Esophagus muscularis mucosa (tissue), 4 donors: ENCODE measurements at places on chromosomes 5 and 9. TPM values are rescaled to one million over a fixed set of nuclear protein-coding genes. Genes with fewer than 3 reads are reported as not detected.

The ANKHD1 gene
- 94.3 TPM for total RNA-seq

DNA sequence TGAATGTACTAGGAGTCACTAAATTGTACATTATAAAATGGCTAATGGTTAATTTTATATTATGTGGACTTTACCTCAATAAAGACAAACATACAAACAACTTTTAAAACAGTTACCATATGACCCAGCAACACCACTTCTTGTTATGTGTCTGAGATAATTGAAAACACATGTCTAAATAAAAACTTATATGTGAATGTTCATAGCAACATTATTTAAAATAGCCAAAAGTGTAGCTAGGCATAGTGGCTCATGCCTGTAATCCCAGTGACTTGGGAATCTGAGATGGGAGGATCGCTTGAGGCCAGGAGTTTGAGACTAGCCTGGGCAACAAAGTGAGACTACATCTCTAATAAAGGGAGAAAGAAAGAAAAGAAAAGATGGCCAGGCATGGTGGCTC is 22.9 kb downstream of the SLC35A4 start:
- DNase-seq = no peak

The PJA2 gene
- 162 TPM for total RNA-seq

- DNase-seq = no peak
These were observed 6.7 kb upstream of the SKP1 start for GRCh38 chr5:134183481-134183880.

GRCh38 chr9:109717342-109717741 is 62.7 kb upstream of the PALM2AKAP2 start:
- no peak for DNase-seq

DNA sequence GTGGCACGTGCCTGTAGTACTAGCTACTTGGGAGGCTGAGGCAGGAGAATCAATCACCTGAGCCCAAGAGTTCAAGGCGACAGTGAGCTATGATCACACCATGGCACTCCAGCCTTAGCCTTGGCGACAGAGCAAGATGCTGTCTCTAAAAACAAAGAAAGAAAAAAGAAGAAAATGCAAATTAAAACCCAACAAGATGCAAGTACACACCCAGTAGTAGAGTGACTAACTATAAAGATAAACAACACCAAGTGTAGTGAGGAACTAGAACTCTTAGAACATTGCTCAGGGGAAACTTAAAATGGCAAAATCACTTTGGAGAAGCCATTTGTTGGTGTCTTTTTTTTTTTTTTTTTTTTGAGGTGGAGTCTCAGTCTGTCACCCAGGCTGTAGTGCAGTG is 34.7 kb upstream of the RARS1 start:
- DNase-seq = no peak

The SPACA9 gene
- total RNA-seq = 3.3 TPM

DNA sequence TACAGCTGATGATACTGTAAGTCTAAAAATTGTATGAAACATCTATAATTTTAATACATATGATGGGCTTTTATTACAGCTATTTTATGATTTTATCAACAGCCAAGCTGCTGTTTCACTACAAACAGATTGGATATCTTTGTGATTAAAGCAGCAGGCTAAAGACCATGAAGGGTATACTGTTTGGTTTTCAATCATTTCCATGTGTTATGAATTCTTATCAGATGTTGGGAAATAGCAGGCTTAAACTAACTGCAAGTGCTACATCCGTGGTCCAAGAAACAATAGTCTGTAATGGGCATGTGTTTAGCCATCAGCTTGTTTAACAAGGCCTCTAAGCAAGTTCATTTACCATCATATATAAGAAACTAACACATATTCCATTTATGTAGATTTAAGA is 107.5 kb downstream of the CWC27 start:
- DNase-seq = no peak

The DAB2 gene
- total RNA-seq = 52.9 TPM

- DNase-seq = no peak
These were observed 15.0 kb upstream of the ORM1 start for GRCh38 chr9:114307899-114308267.

DNA sequence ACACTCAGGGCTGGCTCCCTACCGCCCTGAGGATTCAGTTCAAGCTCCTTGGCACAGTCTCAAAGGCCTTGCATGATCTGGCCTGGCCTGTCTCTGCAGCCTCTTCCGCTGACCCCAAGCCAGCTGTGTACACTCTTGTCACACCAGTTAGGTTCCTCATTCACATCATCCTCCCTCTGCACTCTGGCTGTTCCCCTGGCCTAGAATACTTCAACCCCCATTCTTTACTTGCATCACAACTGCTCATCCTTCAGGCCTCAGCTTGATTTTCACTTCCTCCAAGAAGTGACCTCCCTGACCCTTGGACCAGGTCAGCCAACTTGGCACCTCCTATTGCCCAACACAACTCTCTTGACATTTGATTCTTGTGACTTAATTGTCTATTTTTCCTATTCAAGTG is 18.9 kb upstream of the PFDN1 start:
- peak; percentile 92 for DNase-seq

DNA sequence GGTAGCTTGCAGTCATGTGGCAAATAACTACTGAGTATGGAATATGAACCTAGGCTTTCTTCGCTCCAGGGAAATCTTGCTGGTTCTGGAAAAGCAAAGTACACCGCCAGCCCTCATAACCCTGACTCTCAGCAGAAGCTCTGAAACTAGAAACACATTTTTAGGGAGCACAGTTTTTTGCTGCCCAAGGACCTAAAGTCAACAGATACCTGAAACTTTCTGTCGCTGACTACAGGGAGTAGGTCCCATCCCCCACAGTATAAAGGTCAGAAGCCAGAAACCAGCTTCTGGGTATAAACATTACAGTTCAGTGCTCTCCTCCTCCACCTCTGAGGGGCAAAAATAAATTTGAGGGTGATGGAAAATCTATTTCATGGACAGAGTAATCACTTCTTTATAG is 3.0 kb downstream of the ATOX1 start:
- no peak for DNase-seq

The OTP gene
- not detected for total RNA-seq

DNA sequence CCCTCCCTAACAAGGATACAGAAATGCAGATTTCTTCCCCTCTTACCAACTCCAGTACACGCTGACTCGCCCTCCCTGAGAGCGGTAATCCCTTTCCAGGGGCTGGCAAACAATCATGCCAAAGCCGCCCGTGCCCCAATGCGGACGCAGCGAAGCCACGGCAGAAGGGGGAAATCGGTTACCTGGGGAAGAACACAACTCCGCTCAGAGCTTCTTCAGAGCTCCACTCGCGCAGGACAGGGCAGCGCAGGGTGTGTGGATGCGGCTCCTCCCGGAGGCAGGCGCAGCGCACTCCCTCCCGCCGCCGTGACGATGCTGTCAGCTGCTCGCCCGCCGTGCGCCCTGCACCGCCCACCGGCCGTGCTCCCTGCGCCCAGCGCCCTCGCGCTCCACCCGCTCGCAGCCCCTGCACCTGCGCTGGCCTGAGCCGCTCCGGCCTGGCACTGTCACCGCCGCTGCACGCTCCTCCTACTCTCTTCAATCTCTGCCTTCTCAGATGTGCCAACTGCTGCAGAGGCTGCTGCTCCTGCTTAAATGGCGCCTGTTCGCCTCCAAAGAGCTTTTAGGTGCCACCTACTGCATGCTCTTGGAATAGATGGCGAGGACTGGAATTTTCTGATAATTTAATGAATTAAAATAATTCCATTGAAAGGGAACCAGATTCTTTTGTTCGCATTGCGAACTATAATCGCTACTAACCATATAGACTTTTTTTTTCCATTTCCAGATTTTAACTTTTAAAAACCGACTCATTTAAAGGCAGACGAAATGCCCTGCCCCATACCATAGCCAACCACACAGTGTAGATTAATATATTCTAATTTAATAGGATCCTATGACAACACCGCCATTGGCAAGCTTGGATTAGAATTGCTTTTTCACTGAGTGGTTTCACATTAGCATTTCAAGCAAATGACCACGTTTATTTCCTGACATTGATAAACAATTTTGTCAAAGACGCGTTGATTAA is at the start of gene DIRAS2:
Gene DIRAS2, minus strand, starts transcription at position 255 of the 970 bp plus-strand sequence. CDS start 28,997 bp downstream, outside the sequence.
- no peak for DNase-seq

DNA sequence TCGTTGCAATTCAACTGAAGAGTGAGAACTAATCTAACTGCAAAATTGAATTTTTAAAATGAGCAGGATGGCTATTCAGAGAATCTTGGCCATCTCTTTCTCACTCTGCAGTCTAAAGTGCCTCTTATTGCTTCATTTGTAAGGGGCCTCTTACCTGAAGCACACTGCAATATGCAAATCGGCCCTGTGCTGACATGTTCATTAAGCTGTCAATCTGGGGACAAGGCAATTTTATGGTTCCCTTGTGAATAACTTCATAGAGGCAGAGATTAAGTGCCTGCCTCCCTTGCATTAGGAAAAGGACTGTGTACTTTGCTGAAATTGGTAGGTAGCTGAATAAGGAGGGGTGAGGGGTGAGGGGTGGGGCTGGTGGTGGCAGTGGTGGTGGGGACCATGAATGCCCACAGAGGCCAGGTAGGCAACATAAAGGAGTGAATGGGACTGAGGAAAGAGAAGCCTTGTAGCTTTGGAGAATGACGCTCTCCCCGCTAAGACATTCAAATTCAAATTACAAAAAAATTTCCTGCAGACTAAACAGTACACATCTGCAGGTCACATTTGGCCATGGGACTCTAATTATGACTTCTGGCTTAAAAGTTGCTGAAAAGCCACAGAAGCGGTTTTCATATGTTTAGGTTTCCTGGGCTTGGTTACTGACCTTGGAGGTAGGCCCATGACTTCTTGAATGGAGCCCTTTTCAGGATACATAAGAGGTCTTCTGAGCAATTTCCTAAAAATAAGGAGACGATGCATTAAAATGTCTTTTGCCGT is 25.0 kb downstream of the TNFSF8 start:
- DNase-seq = no peak

DNA sequence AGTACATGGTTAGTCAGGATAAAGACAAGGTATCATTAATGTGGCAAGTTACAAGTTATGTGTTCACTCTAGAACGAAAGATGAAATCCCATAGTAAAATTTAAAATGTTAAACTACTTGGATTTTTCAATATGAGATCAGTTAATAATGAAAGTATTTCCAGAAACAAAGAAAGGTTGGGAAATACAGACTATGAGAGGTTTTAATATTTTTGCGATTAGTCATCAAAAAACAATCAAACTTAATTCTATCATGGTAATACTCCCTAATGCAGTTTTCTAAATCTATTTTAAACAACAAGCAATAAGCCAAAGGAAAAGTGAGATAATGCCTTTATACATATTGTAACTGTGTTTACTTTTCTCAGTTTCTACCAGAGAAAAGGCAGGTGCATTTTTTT is 10.6 kb downstream of the CDH12 start:
- no peak for DNase-seq

The KIF4B gene
- total RNA-seq = under 0.01 TPM

GRCh38 chr9:18478501-18479361 is 4.8 kb downstream of the ADAMTSL1 start:
- no peak for DNase-seq

DNA sequence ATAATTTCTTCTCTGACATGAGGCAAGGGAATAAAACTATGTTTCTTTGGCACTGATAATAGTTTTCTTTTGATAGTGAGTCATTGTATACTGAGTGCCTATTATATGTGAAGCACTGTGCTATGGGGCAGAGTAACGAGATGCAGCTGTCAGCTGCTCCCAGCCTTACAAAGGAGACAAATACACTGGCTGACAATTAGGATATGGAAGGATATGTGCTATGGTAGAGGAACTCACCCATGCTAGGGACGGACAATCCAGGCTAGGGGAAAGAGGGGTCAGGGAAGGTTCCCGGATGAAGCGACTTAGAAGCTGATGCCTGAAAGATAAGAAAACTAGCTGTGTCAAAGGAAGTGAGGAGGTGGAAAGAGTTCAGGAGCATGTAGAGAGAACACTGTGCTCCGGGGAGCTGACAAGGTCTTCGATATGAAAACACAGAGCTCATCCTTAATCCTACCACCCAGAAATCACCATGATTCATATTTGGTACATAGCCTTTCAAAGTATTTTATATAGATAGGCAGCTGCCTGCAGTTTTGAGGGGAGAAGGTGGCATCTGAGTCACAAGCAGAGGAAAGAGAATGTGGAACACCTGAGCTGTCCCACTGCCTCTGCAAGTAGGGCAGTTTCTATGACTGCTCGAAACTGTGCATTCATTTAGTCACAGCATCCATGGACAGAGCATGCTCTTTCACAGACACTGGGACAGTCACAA is 12.1 kb downstream of the BSPRY start:
- DNase-seq = no peak

GRCh38 chr9:8855046-8855445 is 1055.5 kb upstream of the DMAC1 start:
- no peak for DNase-seq

The PTGDS gene
- total RNA-seq = 77.9 TPM

GRCh38 chr9:96619491-96620180 is at the start of gene CDC14B:
Gene CDC14B (minus strand): TSS chr9:96619843. CDS start chr9:96619378, 465 bp downstream.
- peak; percentile 94 for DNase-seq

The SLC36A3 gene
- total RNA-seq = not detected

The CNTLN gene
- total RNA-seq = 13.5 TPM

DNA sequence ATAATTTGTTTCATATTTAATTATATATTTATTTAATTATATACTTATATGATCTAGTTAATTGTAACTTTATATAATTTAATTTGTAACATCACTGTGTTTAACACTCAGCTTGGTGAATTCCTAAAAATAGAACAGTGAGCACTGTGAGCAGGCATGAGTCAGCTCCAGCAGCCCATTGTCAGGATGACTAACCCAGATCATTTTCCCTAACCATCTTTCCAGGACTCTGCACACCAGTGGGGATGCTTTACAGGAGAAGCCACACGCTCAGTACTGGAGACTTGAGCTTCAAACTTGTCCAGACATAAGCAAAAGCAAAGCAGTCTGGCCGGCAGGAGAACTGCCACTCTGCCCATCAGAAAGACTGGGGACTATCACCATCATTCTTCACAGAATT is 446.2 kb upstream of the TRPC7 start:
- DNase-seq = no peak

DNA sequence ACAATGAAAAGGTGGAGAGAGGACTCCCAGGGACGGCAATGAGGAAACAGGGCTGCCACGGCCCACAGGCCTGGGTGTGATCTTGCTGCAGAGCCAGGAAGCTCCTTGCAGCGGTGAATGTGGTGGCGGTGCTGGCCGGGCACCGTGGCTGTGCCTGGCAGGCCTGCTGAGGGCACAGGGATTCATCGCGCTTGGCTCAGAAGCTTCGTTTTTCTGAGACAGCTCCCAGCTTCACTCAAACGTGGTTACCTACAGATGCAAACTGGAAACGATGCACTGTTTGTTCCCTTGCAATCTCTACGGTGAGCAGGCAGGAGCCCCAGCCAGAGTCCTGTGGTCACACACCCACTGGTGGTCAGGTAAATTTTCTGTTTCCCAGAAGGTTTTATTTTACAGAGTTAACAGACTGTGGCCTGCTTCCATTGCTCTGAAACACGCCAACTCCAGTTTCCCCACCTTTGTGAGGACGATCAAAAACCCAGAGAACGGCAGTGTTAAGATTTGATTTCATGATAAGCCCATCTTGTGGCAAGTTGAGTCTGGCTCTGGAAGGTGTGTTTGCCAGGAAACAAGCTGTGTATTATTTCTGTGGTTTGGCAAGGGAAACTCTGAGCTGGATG is 183.9 kb downstream of the AUH start:
- DNase-seq = peak; percentile 85

- no peak for DNase-seq
These were observed 6.1 kb downstream of the S100Z start for GRCh38 chr5:76855961-76856360.
